ENCODE measurements at places on chromosomes 5 and 9.

GRCh38 chr5:68382640-68383039 is 167.1 kb downstream of the PIK3R1 start:
- ATAC-seq, result peak; percentile 70

DNA sequence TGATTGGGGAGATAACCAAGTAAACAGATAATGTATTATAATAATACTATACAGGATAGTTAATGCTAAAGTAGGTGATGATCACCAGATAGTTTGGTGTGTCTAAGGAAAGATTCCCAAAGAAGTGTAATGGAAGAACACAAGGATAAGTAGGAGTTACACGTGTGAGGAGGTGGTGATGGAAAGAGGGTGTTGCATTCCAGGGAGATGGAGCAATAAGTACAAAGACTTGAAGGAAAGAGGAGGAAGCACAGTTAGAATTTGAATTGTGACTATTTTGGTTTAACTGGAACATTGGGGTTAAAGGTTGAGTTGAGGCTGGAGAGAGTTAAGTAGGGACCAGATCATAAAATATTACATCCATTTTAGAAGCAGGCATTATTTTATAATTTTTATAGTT is 76.9 kb downstream of the IPO11 start:
- ATAC-seq, result no peak

DNA sequence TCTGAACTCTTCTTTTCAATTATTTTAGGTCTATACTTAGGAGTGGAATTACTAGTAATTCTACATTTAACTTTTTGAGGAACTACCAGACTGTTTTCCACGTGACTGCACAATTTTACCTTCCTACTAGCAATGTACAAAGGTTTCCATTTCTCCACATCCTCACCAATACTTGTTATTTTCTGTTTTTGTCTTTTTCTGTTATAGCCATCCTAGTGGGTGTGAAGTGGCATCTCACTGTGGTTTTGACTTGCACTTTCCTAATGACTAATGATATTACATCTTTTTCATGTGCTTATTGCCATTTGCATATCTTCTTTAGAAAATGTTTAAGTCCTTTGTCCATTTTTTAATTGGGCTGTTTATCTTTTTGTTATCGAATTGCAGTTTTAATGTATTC is 136.9 kb upstream of the EGFLAM start:
- no peak for ATAC-seq

DNA sequence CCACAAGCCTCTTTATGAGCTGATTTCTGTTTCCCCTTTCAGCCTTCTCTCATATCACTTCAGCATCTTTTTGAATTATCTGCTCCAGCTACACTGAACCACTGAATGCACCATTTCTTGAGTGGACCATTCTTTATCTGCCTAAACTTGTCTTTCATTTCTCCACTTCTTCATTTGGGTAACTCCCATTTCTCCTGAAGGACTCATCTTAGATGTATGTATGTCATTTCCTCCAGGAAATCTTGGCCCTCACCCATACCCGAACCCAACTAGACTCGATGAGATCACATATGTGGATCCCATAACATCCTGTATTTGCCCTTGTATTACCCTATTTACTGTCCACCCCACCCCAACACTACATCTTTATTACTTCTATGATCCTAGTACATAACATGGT is 249.8 kb downstream of the KIF4B start:
- ATAC-seq, result no peak

DNA sequence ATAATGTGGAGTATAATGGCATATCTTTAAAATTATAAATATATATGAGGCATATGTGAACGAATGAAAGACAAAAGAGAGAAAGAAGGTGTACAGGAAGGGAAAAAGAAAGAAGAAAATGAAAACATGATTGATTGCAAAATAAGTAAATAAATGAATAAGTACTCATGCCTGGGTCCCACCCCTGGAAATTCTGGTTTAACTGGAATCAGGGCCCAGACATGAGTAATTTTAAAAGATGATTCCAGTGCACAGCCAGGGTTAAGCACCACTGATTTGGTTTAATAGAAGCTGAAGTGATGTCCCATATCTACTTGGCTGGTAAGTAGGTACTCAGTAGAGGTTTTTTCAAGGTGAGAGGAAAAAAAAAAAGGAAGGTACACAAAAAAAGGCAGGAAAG is 34.0 kb upstream of the HOMER1 start:
- ATAC-seq, result no peak

DNA sequence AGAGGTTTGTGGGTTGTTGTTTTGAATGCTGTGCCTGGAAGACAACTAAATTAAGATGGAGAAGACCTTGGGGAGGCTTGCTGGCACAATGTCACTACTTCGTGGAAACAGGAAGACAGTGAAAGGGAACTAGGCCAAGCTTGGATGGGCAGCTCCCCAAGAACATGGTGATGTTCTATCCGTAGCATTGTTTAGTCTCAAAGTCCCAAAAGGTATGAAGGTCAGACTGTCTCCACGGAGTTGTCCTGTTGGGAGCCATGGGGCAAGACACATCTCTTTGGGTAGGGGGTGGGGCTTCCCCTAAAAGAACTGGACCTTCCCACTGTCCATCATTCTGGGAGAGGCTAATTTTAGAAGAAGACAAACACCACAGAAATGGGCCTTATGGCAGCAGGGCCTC is 140.5 kb downstream of the ENTREP1 start:
- no peak for ATAC-seq

- ATAC-seq, result no peak
These were observed 41.6 kb upstream of the SLC30A5 start for GRCh38 chr5:69052181-69052580.

- ATAC-seq, result no peak
These were observed 56.1 kb downstream of the MED27 start for GRCh38 chr9:132023419-132024180.

GRCh38 chr5:74209571-74209970 is 431.0 kb downstream of the ENC1 start:
- ATAC-seq, result no peak

DNA sequence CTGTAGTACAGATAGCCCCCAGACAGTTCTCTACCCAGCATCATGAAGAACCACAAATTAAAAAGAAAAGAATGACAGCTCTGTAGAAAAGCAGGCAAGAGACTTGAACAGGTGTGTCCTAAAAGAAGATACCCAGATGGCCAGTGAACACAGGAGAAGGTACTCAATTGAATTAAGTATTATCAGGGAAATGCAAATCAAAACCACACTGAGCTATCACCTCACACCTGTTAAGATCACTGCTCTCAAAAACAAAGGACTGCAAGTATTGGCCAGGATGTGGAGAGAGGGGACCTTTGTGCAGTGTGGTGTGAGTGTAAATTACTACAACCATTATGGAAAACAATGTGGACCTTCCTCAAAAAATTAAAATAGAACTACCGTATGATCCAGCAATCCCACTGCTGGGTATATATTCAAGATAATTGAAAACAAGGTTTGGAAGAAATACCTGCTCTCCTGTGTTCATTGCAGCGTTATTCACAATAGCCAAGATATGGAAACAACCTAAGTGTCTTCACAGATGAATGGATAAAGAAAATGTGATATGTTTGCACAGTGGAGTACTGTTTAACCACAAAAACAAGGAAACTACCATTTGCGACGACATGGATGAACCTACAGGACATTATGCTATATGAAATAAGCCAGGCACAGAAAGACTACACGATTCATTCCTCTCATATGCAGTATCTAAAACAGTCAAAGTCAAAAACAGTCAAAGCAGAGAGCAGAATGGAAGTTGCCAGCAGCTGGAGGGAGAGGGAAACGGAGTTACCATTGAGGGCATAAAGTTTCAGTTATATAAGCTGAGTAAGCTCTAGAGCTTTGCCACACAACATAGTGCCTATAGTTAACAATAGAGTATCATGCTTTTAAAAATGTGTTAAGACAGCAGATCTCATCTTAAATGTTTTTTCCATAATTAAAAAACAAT is 102.6 kb downstream of the WNK2 start:
- no peak for ATAC-seq

GRCh38 chr5:163473635-163474243 is 13.3 kb downstream of the HMMR start:
- peak; percentile 52 for ATAC-seq

DNA sequence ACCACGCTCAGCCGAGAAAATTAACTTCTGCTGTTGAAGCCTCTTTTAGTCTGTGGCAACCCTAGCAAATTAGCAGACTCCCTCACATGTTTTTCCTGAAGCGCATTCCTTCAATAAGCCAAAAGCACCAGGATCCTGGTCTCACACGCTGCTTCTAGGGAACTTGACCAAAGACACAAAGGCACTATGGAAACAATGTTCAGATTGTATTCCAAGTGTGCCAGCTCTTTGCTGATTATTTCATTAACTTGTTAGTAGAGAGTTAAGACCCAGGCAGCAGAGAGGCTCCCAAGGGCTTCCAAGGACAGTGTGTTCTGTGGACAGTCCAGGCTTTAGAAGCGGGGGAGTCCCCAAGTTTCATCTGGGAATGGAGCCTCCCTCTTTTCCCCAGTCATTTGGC is 94.4 kb upstream of the BASP1 start:
- no peak for ATAC-seq

GRCh38 chr5:10863763-10864383 is 102.8 kb upstream of the DAP start:
- ATAC-seq, result peak; percentile 77

DNA sequence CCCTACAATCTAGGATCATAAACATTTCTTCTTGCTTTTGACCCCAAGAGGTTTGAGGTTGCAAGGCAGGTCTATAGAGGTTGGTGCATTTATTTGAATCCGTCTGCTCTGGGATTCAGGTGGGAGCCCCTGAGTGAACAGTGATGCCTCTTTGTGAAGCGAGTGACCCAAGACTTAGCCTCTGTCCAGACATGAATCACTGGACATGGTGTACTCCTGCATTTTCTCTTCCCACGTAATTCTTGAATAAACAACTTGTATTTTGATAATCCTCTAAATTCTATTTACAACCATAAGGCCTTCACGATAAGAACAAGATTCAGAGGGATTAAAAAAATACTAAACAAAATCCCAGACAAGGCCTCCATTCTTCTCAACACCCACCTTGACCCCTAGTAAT is 67.5 kb upstream of the PLPP6 start:
- no peak for ATAC-seq

GRCh38 chr5:124040799-124041198 is 528.8 kb downstream of the CSNK1G3 start:
- ATAC-seq, result no peak

GRCh38 chr9:88676644-88677043 is 141.7 kb downstream of the NXNL2 start:
- ATAC-seq, result peak; percentile 47

- ATAC-seq, result no peak
These were observed 21.7 kb downstream of the DNM1 start for GRCh38 chr9:128224877-128225276.

GRCh38 chr5:177500685-177501522 is 3.5 kb upstream of the PDLIM7 start:
- ATAC-seq, result peak; percentile 33

- no peak for ATAC-seq
These were observed 310.2 kb downstream of the ADGRV1 start for GRCh38 chr5:90868799-90869198.

- ATAC-seq, result no peak
These were observed 42.1 kb downstream of the CACNA1B start for GRCh38 chr9:137919649-137920141.

GRCh38 chr9:13100914-13101572 is 178.4 kb downstream of the MPDZ start:
- no peak for ATAC-seq

DNA sequence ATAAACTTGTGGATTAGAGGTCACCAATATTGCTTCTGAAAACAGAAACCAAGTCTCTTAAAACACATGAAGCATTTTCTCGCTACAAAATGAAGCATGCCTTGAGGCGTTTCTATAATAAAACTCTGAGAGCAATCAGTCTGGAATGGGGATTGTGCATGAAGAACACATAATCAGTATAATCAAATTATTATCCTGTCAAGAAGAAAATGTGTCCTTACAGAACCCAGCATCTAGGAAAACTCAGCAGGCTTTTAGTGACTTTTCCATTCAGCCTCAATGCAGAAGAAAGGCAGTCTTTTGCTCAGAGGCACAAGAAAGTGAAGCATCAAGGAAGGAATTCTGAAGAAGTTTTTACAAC is 121.9 kb downstream of the CDH18 start:
- no peak for ATAC-seq

GRCh38 chr5:165631235-165631634 is 2125.8 kb downstream of the MAT2B start:
- ATAC-seq, result no peak

GRCh38 chr9:131585375-131585774 is 40.1 kb downstream of the PRRT1B start:
- peak; percentile 76 for ATAC-seq

DNA sequence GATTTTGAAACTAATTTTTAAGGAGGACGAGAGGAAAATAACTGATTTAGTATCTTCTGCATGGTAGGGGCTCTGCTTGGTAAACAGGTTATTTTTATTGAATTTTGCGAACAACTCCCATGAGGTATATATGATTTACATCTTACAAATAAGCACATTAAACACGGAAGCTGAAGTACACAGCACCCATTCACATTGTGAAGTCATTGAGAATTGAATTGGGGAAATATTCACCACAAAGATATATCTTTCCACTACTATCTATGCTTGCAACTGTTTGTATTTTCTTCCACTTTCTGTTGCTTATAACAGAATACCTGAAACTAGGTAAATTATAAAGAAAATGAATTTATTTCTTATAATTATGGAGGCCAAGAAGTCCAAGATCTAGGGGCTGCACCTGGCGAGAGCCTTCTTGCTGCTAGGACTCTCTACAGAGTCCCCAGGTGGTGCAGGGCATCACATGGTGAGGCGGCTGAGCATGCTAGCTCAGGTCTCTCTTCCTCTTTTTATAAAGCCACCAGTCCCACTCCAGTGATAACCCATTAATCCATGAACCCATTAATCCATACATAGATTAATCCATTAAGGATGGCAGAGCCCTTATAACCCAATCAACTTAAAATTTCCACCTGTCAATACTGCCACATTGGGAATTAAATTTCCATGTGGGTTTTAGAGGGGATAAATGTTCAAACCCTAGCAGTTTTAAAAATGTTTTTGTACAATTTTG is 79.0 kb upstream of the ZNF608 start:
- no peak for ATAC-seq
